Putamen (tissue), 1 donor: ENCODE measurements at places on chromosomes 12 and 14.

DNA sequence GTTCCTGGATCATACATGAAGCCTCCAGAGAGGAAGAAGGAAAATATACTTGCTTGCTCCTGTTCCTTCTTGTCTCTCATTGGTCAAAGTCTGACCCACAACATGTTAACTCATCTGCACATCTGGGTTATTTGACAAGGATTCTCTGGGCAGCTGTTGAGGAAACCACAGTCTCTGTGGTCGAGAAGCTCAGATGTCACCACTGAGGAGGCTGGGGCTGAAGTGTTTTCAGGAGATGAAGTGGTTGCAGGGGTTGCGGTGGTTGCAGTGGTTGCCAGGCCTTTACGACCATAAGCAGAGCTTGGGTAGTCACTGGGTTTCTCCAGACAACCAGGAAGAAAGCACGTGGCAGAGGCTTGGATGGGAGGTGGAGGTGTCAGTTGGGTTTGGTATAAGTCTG, 265.0 kb upstream of the LRIG3 start:
- DNase-seq: no peak

DNA sequence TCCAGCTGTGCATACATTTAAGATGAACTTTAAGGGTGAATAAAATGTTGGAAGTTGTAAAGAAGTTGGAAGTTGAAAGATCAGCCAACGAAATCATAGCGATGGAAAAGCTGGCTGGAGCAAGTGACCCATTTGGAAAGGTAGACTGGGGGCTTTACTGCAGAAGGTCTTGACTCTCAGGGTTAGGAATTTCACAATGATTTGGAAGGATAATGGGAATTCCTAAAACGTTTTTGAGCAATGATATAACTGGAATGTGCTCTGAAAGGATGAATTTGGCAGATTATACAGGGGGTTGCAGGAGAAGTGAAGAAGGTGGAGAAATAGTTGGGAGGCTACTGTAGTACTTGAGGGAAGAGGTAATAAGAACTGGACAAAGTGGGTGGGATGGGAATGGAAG, 27.4 kb downstream of the EMP1 start:
- DNase-seq: no peak

DNA sequence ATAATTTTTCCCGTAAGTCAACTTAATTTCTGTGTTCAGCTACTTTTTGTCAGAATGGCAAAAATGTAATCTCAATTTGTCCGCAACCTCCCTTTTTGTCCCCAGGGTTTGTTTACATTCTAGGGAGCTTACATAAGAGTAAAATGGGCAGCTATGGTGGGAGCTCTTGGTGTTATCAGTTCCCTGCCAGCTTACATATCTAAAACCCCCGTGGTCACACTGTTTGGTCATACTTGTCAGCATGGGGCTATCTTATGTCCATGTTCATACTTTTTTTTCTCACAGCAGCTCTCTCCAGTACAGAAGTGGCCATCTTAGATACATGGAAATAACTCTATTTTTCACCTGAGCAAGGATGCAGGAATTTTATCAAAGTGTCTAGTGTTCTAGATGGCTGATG, 16.7 kb downstream of the SLCO1C1 start:
- DNase-seq: no peak

DNA sequence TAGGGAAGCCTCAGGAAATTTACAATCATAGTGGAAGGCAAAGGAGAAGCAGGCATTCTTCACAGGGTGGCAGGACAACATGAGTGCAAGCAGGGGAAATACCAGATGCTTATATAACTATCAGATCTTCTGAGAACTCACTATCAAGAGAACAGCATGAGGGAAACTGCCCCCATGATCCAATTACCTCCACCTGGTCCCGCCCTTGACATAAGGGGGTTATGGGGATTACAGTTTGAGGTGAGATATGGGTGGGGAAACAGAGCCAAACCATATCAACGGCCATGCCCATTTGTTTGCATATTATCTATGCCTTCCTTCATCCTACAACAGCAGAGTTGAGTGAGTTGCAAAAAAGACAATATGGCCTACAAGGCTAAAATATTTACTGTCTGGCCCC, 140.2 kb upstream of the CCDC196 start:
- no peak for DNase-seq

GRCh38 chr14:104792101-104792884, 3.3 kb downstream of the AKT1 start:
- DNase-seq: no peak

DNA sequence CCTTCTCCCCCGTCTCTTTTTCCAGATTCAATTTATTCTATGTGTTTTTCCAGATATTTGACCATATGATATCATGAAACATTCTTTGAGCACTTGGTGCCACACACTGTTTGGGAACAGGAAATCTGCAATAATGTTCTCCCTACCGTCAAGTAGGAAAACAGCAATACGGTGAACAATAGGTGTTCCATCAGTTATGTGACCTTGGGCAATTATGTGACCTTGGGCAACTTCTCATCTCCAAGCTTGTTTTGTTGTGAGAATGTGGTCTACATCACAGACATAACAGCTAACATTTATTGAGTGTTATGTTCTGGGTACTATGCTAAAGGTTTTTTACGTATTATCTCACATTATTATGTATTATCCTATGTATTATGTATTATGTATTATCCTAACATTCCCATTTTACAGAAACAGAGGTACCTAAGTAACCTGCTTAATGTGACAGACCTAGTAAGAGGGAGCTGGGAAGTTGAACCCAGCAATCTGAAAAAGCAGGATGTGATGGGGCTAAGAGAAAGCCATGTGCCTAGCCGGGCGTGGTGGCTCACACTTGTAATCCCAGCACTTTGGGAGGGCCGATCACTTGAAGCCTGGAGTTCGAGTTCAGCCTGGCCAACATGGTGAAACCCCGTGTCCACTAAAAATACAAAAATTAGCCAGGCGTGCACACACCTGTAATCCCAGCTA, 1.2 kb upstream of the NEK9 start:
- no peak for DNase-seq

DNA sequence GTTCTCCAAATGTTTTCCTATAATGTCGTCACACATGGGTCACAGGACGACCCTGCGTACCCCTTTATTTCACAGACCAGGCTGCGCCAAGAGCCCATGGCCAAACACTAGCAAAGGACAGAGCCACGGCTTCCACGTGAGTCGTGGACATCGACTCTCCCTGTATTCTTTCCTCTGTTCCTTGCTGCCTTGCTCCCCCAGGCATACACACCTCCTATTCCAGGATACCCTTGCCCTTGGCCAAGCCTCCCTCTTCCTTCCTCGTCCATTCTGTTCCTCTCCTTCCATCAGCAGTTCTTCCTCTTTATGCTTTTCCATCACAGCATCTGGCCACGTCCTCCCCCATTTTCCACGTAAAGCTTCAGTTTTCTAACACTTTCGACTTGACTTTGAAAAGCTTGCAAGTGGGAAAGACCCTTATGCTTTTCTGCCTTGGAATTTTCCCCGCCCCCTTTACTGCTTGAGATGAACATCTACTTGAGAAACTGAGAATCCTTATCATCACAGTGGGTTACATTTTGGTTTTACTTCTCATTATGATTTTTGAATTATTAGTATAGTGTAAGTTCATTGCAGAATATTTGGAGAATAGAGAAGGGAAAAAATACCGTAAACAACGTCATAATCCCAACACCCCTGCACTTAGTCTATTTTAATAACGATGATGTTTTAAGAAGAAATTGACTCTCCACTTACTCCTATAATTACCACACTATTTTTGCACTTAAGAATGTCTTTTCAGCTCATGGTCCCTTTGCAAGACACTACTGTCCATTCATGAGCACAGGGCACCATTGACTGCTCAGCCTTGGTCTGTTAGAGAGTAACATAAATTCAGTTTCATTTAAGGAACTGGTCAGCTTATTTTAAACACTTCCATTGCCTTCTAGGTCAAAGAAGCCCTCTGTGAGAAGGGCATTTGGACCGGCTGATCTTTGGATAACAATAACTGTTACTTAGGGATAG, 15.8 kb upstream of the NINJ2 start:
- no peak for DNase-seq

DNA sequence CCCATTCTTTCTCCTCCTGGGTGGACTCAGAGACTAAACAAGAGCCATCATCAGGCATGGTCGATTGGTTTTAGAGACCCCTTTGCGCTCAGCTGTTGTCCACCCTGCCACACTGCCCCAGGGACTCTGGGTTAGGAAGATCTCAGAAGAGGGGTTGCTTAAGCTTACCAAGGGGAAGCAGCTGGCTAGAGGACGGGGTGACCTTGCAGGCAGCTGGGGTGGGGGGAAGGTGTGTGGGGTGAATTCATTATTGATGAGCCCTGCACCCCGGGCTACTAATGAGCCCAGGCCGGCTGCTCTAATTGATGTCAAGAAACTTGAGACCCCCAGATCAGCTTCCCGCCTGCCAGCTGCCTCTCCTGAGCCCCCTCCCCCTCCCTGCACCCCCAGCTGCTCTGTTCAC, 8.7 kb upstream of the ZNF385A start:
- DNase-seq: no peak

GRCh38 chr14:55190906-55191202, 531 bp downstream of the DLGAP5 start:
- DNase-seq: no peak

- no peak for DNase-seq
Measured at GRCh38 chr12:6200256-6201212, at the start of gene CD9. Gene CD9 (plus strand): TSS chr12:6200400. CDS start chr12:6200500, 100 bp downstream.

DNA sequence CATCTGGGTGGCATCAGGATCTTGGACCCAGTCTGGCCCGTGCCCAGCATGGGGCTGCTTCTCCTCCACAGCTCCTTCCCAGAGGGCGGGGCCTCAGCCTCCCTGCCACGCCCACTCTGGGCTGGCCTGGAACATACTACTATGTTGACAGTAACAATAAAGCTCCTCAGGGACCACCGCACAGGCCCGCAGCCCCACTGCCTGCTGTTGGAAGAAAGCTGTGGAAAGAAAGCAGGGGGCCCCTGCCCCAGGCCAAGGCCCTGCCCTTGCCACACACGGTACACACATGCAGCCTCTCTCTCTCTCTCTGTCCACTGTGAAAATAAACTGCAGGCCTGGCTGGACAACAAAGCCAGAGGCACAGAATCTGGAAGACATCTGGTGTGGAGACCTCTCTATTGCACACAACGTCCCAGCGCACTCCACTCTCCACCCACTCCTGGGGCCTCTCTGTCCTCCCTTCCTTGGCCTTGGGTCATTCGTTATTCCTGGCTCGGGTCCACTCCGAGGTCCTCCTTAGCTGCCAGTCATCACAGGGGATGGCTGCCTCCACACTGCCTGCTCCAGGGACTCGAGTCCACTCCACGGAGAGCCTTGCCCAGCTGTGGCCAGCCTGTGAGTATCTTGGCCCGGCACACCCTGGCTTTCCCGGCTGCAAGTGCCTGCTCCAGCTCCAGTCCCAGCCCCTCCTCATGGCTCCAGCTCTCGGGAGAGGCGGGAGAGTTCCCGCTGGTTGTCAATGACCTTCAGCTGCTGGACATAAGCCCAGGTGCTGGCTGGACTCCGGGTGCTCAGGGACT, 11.8 kb upstream of the ENDOU start:
- peak; percentile 85 for DNase-seq

DNA sequence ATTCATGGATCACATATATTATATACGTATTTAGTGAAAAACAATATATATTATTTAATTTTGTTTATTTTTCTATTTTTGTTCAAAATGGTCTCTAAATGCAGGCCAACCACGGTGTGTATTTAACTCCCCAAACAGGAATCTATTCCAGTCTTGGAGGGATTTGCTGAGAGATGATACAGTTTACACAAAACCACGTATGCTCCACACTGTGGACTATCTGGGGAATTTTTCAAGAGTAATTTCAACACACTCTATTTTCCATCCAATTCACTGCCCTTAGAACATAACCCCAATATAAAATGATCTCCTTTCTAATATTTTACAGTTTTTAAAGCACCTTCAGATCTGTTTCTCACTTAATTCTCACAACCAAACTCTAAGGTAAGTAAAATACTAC, 15.3 kb downstream of the EML1 start:
- no peak for DNase-seq

GRCh38 chr14:57943541-57943940, 77.6 kb upstream of the SLC35F4 start:
- no peak for DNase-seq

- DNase-seq: no peak
Measured at GRCh38 chr14:98165976-98166375, 1106.0 kb downstream of the BCL11B start.

- no peak for DNase-seq
Measured at GRCh38 chr12:109027767-109028166, 6.9 kb upstream of the SVOP start.

- no peak for DNase-seq
Measured at GRCh38 chr14:34007902-34008301, 57.0 kb upstream of the EGLN3 start.

DNA sequence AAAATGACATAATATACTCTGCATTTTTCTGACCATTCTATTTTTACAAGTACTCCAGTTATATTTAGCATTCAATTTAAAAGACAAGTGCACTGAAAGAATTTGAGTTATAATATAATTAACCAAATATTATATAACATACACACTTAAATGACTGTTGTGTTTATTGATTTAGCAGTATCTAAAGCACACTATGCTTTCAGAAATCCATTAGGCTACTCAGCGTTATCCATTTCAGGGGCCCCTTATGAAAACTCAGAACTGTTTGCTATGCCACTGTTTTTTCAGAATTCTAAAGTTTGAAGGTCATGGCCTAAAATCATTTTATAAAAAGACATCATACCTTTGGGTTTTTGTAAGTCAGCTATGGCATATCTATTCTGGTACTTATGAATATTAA, 57.1 kb downstream of the HECTD4 start:
- DNase-seq: no peak

DNA sequence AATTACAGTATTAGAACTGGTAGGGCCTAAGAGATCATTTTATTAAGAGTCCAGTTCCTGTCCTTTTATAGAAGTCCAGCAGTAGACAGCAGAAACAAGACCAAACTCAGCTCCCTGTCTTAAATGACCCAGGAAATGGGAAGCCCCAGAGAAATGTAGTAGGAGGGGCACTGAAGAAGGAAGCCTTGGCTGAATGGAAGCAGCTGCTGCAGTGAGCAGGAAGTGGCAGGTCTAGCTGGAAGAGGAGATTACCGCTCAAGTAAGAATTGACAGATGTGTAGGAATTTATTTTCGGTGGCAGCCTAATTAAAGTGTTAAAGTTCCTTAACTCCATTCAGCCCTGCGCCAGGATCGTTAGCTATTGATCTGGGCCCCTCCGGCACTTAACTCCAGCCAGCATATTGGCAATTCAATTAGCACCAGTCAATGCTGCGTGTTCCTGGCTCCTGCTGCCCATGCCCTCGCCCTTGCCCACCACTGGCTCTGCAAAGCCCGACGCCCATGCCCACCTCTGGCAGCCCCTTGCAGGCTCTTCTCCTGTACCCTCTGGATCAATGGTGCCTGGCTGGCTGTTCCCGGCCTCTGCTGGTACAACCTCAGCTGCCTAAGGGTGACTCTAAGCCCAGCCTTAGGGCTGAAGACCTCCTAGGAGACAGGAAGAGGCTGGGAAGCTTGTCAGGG, 21.1 kb downstream of the ZFHX2 start:
- DNase-seq: no peak

DNA sequence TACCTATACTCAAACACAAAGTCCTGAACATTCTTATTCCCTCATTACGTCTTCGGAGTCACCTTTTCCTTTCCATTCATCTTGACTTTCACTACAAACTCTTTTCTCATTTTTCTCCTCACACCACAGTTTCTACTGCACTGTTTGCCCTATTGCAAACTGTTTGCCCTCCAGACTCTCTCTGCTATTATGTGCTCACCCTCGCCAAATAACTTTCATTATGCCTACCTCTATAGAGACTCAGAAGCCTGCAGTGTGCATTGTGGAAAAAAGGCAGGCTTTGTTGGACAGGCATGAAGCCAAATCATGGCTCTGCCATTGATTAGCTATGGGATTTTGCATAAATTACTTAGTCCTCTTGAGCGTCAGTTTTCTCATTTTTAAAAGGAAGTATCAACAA, 246.6 kb upstream of the CCDC196 start:
- DNase-seq: no peak

- DNase-seq: no peak
Measured at GRCh38 chr12:54997929-54998522, 13.5 kb upstream of the TESPA1 start.
